ENCODE measurements at places on chromosomes 4 and X.

GRCh38 chr4:150713251-150713650 lies 131.3 kb downstream of the MAB21L2 start:
- no peak for DNase-seq

- DNase-seq, result peak; percentile 4
These were observed 8.7 kb downstream of the KIAA1210 start for GRCh38 chrX:119118780-119119395.

DNA sequence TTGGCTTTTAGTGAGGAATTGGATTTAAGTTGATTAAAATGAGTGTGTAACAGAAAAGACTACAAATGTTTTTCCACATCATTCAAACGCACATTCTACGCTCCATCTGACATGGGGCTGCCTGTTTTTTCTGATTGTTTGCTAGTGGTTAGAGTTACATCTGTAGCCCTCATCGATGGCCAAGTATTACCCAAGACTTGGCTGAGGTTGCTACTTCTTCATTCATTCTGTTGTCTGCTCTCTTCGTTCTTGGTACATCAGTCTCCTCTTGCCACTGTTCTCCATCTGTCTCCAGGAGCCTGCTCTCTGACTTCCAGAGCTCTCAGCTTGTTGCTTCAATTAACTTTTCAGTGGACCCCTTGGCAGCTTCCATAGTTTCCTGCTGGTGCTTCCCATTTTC lies 1844.6 kb upstream of the TENM3 start:
- DNase-seq, result no peak

DNA sequence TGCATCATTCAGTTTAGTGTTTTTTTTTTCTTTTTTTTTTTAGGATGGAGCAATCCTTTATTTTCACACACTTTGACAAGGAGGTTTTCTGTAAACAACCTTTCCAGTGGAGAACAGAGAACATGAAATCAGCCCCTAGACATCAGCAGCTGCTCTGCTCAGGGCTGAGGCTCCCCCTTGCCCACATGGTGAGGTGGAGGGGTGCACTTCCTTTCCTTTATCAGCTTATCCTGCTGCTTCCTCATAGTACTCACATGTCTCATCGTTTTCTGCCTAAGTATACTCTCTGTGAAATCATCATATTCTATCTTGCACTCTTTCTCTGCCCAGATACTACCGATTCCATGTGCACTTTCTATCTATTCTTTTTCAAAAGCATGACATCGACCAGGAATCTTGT lies 47.6 kb upstream of the PRSS12 start:
- no peak for DNase-seq

DNA sequence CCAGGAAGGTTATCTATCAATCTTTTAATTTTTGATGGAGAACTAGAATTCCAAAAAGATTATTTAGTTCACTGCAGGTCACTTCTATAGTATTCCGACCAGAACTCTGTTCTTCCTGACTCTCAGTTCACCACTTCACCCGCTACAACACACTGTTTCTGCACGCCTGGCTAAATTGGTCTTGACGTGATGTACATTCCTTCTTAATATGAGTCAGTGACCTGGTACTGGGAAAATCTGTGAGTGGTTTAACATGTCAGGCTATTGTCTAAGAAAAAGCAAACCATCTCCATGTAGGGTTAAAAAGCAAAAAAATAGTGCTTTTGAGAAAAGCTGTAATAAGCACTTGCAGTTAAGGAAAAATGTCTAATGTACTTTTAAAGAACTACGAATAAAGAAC lies 120.4 kb downstream of the NDST3 start:
- DNase-seq, result no peak

DNA sequence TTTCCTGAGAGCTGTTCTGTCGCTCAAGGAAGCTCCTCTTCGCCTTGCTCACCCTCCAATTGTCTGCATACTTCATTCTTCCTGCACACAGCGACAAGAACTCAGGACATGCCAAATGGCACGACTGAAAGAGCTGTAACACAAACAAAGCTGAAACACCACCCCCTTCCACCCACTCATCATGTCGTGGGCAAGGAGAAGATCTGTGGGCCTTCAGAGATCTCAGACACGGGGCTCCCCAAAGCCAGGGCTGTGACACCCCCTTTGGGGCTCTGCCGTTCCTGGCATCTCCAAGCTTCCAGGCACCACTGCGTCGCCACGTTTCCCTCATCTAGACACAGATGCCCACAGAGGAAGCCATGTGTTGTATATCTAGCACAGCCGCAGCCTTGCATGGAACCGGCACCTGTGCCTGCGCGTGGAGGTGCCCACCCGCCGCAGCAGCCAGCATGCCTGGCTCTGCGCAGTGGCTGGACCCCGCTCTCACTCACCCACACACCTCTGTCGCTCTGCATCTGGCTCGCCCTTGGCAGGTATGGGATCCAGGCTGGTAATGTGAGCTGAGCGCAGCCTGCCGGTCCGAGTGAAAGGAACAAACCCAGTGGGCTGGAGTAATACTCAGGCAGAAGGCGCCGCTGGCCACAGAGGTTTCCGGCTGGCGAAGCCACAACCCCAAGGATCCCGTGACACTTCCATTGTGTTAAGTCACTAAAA lies 676.4 kb upstream of the INTU start:
- no peak for DNase-seq

DNA sequence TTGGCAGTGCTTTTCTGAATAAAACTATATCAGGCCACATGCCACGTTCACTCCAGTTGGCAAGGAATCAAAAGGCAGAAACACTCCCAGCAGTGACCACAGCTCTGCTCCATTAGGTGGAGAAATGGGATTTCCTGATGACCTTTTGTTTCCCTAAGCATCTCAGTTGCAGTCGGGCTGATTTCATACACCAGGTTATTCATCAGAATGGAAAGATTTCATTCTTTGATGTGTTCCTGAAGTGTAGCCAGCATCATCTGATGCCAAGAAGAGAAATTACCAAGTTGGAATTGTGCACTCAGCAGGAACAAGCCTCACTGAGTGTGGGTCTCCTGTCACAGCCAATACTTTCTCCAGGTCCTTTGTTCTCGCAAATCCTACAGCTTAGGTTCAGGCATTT lies 193.7 kb downstream of the SPATA18 start:
- no peak for DNase-seq

DNA sequence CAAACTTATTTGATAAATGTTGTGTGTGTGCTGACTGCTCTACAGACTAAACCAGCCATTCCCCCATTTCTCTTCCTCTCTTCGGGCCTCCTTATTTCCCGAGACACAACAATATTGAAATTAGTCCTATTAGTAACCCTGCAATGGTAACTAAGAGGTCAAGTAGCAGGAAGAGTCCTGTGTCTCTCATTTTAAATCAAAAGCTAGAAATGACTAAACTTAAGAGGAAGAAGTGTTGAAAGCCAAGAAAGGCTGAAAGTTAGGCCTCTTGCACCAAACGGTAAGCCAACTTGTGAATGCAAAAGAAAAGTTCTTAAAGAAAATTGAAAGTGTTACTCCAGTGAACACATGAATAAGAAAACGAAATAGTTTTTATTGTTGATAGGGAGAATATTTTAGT lies 357.8 kb upstream of the SLC7A11 start:
- DNase-seq, result no peak

DNA sequence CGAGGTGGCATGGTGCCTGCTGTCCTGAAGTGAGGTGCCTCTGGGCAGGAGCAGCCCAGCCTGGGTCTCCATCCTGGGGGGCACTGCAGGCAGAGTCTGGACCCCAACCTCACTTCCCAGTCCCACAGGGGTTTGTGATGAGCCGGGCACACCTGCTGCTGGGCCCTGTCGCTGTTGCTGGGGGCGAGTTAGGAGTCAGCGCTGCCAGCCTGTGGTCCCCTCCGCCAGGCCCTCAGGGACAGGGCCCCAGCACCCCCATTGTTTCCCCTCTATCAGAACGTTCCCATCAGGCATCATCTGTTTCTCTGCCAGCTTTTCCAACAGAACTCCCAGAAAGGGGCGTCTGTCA lies 23.4 kb downstream of the WFS1 start:
- no peak for DNase-seq

Measured in activated T-helper 1 cell treated with anti-CD3 and anti-CD28 coated beads, Interleukin-2, amount 50 U/mL, for 16 hours (primary cell).